Activated effector memory CD4-positive, alpha-beta T cell treated with anti-CD3 and anti-CD28 coated beads, Interleukin-2, amount 50 U/mL, for 16 hours (primary cell): ENCODE measurements at places on chromosomes 4 and X.

- no peak for DNase-seq
Measured at GRCh38 chr4:173878701-173879100, 348.7 kb upstream of the HAND2 start.

- DNase-seq: no peak
Measured at GRCh38 chr4:29708473-29708872, 1011.7 kb upstream of the PCDH7 start.

DNA sequence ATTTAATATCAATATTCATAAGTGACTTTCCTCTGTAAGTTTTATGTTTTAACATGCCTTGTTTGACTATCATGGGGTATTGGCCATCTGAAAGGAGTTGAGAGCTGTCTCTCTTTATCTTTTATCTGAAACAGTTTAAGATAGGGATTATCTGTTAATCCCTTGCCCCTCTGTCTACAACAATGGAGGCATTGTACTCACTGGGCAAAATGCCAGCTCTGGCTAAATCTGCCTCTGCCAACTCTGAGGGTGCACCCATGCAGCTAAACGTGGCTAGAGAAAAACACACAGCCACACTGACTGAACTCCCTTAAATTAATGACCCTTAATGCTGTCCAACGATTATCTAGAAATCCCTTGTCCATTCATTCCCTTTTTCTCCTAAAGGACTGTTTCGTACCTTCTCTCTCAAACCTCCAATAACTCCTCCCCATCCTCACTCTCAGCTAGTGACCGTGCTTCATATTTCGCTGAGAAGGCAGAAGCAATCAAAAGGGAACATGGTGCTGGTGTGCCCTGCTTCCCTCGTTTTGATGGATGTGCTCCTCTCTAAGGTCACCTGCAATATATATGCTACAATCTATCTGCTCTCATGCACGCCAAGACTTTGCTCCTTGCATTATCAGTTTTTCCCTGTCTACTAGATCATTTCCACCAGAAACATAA lies 10.3 kb downstream of the PHKA2 start:
- DNase-seq: no peak

DNA sequence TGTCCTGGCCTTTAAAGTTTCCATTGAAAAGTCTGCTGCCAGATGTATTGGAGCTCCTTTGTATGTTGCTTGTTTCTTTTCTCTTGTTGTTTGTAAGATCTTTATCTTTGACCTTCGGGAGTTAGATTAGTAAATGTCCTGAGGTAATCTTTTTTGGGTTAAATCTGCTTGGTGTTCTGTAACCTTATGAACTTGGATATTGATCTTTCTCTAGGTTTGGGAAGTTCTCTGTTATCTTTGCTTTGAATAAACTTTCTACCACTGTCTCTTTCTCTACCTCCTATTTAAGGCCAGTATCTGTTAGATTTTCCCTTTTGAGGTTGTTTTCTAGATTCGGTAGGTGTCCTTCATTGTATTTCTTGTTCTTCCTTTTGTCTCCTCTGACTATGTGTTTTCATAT lies 447.8 kb downstream of the FAM133A start:
- no peak for DNase-seq

- DNase-seq: no peak
Measured at GRCh38 chr4:15740764-15741404, 37.2 kb upstream of the CD38 start.

DNA sequence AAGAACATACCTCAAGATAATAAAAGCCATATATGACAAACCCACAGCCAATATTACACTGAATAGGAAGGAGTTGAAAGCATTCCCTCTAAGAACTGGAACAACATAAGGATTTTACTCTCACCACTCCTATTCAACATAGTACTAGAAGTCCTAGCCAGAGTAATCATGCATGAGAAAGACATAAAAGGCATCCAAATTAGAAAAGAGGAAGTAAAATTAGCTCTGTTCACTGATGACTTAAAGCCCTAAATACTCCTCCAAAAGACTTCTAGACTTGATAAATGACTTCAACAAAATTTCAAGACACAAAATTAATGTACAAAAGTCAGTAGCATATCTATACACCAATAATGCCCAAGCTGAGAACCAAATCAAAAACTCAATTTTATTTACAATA lies 235.7 kb downstream of the NKX6-1 start:
- DNase-seq: no peak

GRCh38 chrX:22662776-22663175 lies 337.0 kb upstream of the DDX53 start:
- DNase-seq: no peak

GRCh38 chr4:4394644-4395043 lies 7.7 kb downstream of the NSG1 start:
- no peak for DNase-seq

GRCh38 chrX:40326186-40326965 lies 228.6 kb upstream of the BCOR start:
- DNase-seq: no peak

- DNase-seq: no peak
Measured at GRCh38 chr4:127623797-127624083, 9.0 kb upstream of the INTU start.

DNA sequence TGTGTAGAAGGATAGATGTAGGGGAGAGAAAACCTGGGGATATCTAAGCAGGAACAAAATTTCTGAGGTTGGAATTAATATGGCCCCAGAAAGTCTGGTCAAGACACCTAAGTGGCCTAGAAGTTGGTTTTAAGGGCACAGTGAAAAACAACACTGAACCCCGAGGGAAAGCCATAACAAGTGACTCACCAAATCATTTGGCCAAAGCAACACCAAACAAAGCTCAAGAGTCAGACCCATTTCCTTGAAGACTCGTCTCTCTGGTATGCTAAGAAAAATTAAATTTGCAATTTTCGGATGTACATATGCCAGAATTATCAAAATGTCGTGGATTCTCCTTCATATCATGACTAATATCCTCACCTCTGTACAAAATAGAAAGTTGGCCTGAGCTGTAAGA lies 162.9 kb downstream of the SMIM20 start:
- DNase-seq: no peak

DNA sequence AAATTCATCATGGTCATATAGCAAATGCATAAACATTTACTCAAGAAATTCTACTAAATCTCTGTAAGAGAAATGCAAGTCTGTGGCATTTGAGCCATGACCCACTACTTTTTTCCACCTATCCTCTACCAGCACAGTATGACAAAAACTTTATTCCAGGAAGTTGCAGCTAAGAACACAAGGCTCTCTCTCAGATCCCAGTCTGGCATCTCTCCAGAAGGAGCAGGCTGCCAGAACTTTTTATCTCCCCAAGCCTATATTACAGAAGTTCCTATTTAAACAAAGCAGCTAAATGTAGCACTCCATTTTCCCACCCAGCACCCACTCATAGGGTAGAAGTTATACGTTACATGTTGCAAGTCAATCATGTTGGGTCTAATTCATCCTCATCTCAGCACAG lies 49.3 kb upstream of the EPGN start:
- no peak for DNase-seq

- no peak for DNase-seq
Measured at GRCh38 chr4:72243641-72244040, 211.8 kb downstream of the NPFFR2 start.

GRCh38 chrX:155774387-155774786 lies 106.8 kb upstream of the VAMP7 start:
- DNase-seq: no peak

- DNase-seq: no peak
Measured at GRCh38 chr4:583820-584219, 7.7 kb upstream of the TMEM271 start.

- no peak for DNase-seq
Measured at GRCh38 chrX:150450519-150451177, 87.5 kb downstream of the MAMLD1 start.

DNA sequence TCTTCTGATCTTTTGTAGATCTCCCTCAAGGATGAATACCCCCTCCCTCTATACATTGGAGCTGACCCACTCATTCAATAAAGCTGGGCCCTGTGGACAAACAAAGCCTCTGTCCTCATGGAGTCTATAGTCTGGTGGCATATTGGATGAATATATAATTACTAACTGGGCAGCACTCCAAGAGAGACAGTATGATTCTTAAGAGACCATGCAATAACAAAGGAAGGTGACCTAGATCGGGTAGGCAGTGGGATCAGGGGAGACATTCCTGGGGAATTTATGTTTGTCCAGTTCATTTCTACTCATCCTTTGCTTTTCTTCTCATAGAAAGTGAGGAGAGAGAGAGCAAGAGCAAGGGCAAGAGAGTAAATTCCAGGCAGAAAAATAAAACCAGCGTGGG lies 23.5 kb upstream of the CXCL13 start:
- no peak for DNase-seq

DNA sequence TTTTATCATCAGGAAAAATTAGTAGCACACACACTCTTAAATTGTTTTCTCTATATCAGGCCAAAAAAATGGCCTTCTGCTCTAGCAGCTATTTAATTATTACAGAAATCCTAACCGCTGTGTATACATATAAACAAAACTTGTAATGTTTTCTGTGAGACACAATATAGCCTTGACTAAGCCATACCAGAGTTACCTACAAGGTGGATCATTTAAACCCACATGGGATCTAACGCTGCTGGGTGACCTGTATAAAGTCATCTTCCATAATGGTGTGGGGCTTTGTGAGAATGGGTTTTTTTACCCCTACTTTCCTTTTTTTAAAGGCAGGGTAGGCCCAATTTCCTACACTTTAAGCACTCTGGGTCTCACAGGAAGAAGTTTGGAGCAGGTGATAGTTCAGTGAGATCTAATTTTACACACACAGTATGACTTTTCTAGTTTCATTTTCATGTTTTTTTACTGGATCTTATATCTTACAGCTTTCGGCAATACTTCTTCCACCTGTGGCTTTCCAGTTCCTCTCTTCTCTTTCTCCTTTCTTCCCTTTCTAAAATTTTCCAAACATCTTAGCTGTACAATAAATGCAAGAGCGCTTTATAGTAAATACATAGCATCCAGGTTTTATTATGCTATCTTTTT lies 66.9 kb upstream of the MMAA start:
- DNase-seq: no peak

DNA sequence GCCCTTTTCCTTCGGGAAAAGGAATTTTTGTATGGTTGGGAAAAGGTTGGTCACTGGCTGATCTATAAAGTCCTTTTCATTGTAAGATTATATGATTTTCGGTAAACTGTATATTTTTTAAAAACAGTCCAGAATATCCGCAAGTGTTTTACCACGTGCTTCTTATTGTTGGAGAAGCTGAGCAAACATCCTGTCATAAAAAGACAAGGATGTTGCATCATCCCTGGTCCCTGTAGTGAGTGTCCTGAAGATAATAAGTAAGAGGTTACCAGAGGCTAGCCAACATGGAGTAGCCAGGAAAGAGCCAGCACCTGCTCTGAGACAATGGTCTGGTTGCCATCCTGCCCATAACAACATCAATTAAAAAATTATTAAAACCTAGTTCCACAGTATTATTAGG lies 5.1 kb downstream of the CXCL9 start:
- DNase-seq: no peak

DNA sequence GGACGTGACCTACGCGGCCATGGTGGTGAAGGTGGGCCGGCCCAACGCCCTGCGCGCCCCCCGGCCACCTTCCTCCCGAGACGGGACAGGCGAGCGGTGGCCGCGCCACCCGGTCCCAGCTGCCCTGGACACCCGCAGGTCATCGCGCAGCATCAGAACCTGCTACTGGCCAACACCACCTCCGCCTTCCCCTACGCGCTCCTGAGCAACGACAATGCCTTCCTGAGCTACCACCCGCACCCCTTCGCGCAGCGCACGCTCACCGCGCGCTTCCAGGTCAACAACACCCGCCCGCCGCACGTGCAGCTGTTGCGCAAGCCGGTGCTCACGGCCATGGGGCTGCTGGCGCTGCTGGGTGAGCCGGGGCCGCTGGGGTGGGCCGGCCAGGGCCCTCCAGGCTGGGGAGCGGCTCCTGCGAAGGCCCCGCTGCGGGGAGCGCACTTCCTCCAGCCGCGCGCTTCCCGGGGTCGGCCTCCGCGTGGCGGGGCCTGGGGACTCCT lies 9.0 kb upstream of the SLC26A1 start:
- DNase-seq: no peak

- DNase-seq: no peak
Measured at GRCh38 chrX:154779261-154779660, 16.6 kb downstream of the DKC1 start.

- no peak for DNase-seq
Measured at GRCh38 chr4:147334478-147334877, 146.4 kb upstream of the EDNRA start.

GRCh38 chrX:24333371-24333770 lies 19.5 kb upstream of the SUPT20HL2 start:
- no peak for DNase-seq

DNA sequence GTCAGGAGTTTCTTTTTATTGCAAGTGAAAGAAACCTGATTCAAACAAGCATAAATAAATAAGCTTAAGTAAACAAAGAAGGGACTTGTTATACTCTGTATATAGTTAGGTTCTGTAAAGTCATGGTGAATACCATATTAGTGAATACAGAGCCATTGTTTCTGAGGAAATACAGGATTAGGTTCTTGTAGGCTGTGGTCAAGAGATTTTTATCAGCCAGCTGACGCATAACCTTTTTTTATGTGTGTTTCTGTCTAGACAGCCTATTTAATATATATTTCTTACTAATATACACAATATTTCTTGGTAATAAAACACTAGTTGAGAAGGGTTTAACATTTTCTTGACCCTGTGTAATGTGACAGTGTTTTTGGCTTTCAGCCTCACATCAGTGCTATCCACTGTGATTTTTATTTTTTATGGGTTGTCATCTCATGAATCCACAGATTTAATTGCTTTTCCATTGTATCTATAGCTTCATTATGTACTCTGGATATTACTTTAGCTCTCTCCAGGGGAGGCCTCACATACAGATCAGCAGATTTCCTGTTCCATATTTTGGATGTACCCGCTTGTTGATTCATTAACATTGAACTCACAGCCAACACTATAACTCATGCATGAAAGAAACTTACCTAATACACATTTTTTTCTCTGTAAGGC lies 8.0 kb downstream of the HERC3 start:
- no peak for DNase-seq

- DNase-seq: no peak
Measured at GRCh38 chr4:71290476-71290875, 48.3 kb upstream of the SLC4A4 start.

DNA sequence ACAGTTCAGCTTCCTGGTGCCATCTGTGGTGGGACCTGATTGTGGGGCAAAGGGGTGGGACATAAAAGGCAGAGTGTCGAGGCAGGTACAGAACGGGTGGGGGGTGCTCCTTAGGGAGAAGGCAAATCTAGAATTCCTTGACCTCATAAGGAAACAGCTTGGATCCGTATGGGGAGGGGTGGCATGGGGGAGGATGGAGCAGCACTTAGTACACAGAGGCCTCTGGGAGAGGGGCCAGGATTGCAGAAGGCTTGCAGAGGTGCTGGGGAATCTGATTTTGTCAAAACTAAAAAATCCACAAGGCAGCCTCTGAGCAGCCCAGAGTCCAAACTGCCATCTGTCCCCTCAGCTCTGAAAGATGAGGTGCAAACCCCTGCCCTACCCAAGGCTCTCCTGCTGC lies 2.3 kb upstream of the EMD start:
- no peak for DNase-seq
